Activated CD8-positive, alpha-beta memory T cell treated with anti-CD3 and anti-CD28 coated beads for 1 hour (primary cell): ENCODE measurements at places on chromosomes 7 and 10.

- no peak for DNase-seq
These were observed 8.6 kb downstream of the FBXW4 start for GRCh38 chr10:101686133-101686925.

- DNase-seq = no peak
These were observed 16.6 kb upstream of the FAM170B start for GRCh38 chr10:49150426-49150825.

DNA sequence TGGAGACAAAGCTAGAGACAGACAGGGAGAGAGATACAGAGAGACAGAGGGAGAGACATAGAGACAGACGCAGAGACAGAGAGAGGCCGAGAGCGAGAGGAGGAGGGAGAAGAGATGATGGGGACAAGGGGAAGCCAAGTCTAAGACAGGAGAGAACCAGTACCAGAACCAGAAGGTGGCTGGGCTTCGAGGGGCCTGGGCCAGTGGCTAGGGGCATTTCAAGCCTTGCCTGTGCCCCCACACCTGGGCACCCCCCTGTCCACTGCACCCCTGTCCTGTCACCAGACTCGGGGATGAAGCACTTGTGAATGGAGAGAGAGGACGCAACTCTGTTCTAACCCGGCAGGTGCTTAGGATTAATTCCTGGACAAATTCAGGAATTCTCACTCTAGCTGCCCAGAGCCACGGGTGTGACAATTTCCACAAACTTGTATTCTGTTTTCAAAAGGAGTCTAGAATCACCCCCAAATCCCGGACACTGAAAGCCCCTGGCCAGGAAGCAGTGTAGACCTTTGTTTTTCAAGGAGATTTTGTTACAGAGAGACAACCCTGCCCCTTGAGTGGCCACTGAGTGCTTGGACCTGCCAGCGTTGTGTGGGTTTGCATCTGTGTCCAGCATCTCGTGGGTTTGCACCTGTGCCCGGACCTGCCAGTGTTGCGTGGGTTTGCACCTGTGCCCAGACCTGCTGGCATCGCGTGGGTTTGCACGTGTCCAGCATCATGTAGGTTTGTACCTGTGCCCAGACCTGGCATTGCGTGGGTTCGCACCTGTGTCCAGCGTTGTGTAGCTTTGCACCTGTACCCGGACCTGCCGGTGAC lies 157.3 kb downstream of the WDR37 start:
- DNase-seq = no peak

GRCh38 chr7:9711259-9711918 lies 1262.3 kb upstream of the PHF14 start:
- DNase-seq = no peak
